ENCODE measurements at places on chromosomes 12 and 14. TPM values are rescaled to one million over a fixed set of nuclear protein-coding genes. Genes with fewer than 3 reads are reported as not detected.

DNA sequence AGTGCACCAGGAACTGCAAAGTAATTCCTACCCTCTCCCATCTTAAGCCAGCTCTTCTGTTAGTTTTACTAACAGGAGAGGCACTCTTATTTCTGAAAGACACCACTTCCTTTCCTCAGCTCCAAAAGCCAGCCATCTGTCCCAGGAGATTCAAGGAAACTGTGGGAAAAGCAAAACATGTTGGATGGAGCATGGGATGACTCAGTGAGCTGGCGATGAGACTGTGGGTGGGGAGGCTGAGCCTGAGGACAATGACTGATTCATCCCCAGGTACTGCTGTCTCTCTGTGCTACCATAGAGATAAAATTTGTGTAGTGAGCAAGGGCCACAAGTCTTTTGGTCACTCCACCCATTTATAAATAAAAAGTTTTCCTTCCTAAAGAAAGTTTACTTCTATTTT is 141.4 kb downstream of the MYRFL start:
- no peaks in the 10 kb centered on the region for H3K36me3 ChIP-seq
- DNase-seq: no peak
- H3K27ac ChIP-seq: no peak overlapping the region
- H3K4me1 ChIP-seq: no peaks in the 10 kb centered on the region
- no peaks in the 10 kb centered on the region for H3K27me3 ChIP-seq

The BEGAIN gene
- polyA plus RNA-seq: not detected

The RPGRIP1 gene
- polyA plus RNA-seq: not detected

DNA sequence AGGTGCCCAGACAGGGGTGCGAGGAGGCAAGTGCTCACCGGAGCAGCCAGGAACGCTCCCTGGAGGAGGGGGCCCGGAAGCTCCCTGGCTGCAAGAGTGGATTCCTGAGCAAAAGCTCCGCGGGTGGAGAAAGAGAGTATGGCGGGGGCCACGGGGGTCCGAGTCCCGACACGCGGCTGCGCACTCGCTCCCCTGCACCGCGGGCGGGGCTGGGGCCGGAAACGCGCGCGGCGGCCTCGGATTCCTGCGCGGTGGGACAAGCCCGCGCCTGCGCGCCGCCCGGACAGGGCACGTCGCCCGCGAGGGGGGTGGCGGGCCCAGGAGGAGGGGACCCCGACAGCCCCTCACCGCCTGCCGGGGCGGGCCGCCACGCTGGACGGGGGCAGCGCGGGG is 27.8 kb upstream of the GPR132 start:
- H3K4me3 ChIP-seq: no peak overlapping the region
- H3K36me3 ChIP-seq: no peaks in the 10 kb centered on the region
- H3K4me1 ChIP-seq: peaks cover 22% of the 10 kb centered on the region
- H3K27ac ChIP-seq: peak overlapping the region; percentile 66
- peak; percentile 47 for DNase-seq
- no peaks in the 10 kb centered on the region for H3K27me3 ChIP-seq

- DNase-seq: no peak
- H3K4me1 ChIP-seq: no peaks in the 10 kb centered on the region
- H3K27me3 ChIP-seq: peaks cover 2% of the 10 kb centered on the region
- H3K4me3 ChIP-seq: no peak overlapping the region
- H3K36me3 ChIP-seq: no peaks in the 10 kb centered on the region
Measured at GRCh38 chr12:24982250-24982649, 33.3 kb upstream of the BCAT1 start.

The AGAP2 gene
- 6.1 TPM for polyA plus RNA-seq

DNA sequence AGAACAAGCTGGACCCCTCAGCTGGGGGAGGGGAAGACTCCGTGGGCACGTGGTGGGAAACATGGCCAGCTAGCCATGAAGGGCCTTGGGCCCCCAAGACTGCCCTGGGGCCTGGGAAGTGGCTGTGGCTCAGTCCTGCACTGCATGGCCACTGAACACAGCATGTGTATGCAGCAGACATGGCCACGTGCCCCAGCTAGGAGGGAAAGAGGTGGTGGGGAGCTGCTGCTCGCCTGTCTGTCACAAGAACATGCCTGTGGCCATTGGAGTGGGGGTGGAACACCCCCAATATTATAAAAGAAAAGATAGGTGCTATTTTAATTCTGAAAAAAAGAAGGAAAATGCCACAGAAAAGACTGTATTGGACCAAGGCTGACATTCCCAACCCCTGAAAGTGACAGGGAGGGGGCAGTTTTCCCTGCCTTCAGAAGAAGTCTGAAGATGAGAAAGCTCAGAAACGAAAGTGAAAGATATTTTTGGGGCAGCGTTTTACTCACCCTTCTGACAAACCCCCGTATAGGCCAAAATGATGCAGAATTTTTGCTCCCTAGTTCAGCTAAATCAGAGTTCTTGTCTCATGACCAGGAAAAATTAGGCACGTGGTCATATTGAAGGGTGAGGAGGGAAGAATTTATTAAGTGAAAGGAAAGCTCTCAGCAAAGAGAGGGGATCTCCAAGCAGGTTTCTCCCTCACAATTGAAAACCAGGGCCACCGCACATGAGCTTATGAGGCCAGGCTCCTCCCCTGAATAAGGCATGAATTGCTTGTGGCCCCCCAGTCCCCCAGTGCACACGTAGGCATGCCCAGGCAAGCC is 35.2 kb upstream of the PCNX1 start:
- peak; percentile 73 for DNase-seq
- no peaks in the 10 kb centered on the region for H3K36me3 ChIP-seq
- H3K4me3 ChIP-seq: peak overlapping the region; percentile 88

The MYO1A gene
- polyA plus RNA-seq: not detected

DNA sequence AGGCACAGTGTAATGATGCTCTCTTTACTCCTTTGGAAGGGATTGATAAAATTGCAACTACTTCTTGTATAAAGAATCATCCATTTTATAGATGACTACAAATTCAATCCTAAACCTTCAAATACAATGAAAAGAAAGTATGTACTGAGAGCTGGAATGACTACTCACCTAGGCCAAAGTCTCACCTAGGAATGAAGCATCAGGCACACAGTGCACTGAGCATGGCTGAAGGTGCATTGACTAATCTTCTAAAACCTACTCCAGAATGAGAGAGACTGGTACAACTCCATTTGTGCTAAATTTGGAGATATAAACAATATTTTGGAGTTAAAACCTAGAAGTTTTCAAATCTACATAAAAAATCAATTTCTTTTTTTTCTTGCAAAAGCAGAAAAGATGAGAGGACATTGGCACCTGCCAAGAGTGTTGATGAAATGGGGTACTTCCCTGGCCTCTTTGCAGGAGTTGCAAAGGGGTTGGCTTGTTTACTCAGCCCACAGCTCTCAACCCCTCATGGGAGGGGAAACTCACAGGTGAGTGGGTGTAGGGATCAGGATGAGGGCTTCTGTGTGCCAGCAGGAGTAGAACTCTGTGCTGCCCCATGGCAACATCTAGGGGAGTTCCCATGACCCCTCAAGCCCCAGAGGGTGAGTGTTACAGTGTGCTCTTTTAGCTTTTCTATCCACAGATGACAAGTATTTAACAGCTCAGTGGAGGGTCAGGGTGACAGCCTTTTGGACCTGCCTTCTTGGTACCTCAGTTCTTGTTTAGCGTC is 31.3 kb downstream of the CLECL1 start:
- no peaks in the 10 kb centered on the region for H3K27me3 ChIP-seq
- peak overlapping the region; percentile 57 for H3K4me3 ChIP-seq
- no peak for DNase-seq
- peak overlapping the region; percentile 43 for H3K27ac ChIP-seq
- peaks cover 35% of the 10 kb centered on the region for H3K4me1 ChIP-seq

GRCh38 chr12:67415473-67415872 is 146.3 kb downstream of the CAND1 start:
- H3K36me3 ChIP-seq: no peaks in the 10 kb centered on the region
- H3K27ac ChIP-seq: no peak overlapping the region

The CCDC184 gene
- polyA plus RNA-seq: 0.24 TPM

The RIMBP2 gene
- not detected for polyA plus RNA-seq

- H3K27ac ChIP-seq: no peak overlapping the region
- no peaks in the 10 kb centered on the region for H3K4me1 ChIP-seq
- H3K4me3 ChIP-seq: no peak overlapping the region
- no peak for DNase-seq
- H3K27me3 ChIP-seq: no peaks in the 10 kb centered on the region
Measured at GRCh38 chr12:88469154-88469553, 111.1 kb downstream of the KITLG start.

The IPO8 gene
- 13.8 TPM for polyA plus RNA-seq

The HPD gene
- polyA plus RNA-seq: not detected

The CARMIL3 gene
- not detected for polyA plus RNA-seq

GRCh38 chr12:110256780-110257431 is 24.1 kb upstream of the ATP2A2 start:
- no peak for DNase-seq
- no peak overlapping the region for H3K27ac ChIP-seq
- no peaks in the 10 kb centered on the region for H3K36me3 ChIP-seq
- H3K4me3 ChIP-seq: no peak overlapping the region

The VRK1 gene
- 42.1 TPM for polyA plus RNA-seq

The TIMELESS gene
- polyA plus RNA-seq: 4.1 TPM

DNA sequence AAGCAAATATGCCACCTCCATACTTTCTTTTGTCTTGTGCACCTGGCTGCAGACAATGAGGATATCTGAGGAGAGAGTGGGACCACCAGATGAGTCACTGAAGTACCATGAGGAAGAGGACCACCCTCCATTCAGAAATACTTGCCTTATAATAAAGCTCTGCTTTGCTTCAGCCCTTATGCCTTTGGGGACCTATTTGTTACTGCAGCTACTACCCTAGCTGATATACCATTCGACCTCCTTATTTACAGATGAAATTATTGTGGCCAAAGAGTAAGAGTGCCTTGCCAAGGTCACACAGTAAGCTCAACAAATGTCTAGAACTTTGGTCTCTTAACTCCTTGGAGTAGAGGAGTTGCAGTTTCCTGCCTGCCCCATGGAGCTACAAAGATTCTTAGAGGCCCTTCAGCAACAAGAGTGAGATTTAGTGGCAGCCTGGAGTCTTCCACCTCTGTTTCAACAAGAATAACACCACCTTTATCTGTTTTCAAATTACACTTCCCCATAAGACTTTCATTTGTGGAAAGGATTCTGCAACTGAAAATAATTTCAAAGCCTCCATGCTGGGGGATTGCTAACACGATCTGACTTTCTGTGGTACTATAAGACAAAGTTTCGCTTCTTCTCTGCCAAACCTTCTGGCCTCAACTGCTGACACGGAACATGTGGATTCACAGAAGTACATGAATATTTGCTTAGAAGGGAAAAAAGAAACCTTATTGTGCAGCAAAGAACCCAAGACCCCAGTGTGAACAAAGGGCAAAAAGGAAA is 3.6 kb downstream of the CMKLR1 start:
- no peak for DNase-seq
- H3K4me1 ChIP-seq: peaks cover 23% of the 10 kb centered on the region
- no peaks in the 10 kb centered on the region for H3K36me3 ChIP-seq

GRCh38 chr12:132583411-132583710 is 27.0 kb downstream of the LRCOL1 start:
- H3K36me3 ChIP-seq: peaks cover 4% of the 10 kb centered on the region
- no peaks in the 10 kb centered on the region for H3K4me1 ChIP-seq
- H3K27ac ChIP-seq: no peak overlapping the region
- H3K4me3 ChIP-seq: no peak overlapping the region
- H3K27me3 ChIP-seq: no peaks in the 10 kb centered on the region
- DNase-seq: no peak

- H3K27ac ChIP-seq: no peak overlapping the region
- DNase-seq: no peak
- peaks cover 4% of the 10 kb centered on the region for H3K36me3 ChIP-seq
Measured at GRCh38 chr14:91019673-91020072, 40.8 kb downstream of the RPS6KA5 start.

- H3K27ac ChIP-seq: no peak overlapping the region
- H3K4me1 ChIP-seq: no peaks in the 10 kb centered on the region
- H3K4me3 ChIP-seq: no peak overlapping the region
- H3K27me3 ChIP-seq: no peaks in the 10 kb centered on the region
- no peak for DNase-seq
Measured at GRCh38 chr12:75366629-75367028, 24.3 kb upstream of the GLIPR1L2 start.

The ADAM21 gene
- polyA plus RNA-seq: not detected

The KRT71 gene
- not detected for polyA plus RNA-seq

DNA sequence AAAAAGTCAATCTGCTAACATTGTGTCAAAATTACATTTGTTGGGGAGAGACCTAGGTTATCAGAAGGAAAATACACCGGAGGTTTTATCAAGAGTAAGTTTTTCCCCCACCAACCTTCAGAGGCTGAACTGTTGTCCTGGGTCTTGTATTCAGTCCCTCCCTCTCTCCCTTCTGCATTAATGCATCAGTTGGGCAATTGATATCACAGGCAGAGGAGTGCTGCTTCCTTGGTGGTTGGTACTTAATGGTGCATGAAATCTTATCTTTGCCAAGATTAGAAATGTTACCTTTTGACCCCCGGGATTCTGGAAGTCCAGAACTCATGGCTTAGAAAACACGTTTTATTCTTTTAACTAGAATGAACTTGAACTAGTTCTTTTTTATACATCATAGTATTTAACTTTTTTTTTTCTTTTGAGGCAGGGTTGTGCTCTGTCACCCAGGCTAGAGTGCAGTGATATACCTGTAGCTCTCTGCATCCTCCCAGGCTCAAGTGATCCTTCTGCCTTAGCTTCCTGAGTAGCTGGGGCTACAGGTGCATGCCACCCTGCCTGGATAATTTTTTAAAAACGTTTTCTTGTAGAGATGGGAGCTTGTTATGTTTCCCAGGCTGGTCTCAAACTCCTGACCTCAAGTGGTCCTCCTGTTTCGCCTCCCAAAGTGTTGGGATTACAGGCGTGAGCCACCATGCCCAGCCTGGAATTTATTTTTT is 4.9 kb downstream of the PCBP2 start:
- peaks cover 85% of the 10 kb centered on the region for H3K36me3 ChIP-seq
- H3K4me3 ChIP-seq: no peak overlapping the region
- H3K27ac ChIP-seq: no peak overlapping the region
- no peaks in the 10 kb centered on the region for H3K27me3 ChIP-seq

The ALG10 gene
- 4.1 TPM for polyA plus RNA-seq

DNA sequence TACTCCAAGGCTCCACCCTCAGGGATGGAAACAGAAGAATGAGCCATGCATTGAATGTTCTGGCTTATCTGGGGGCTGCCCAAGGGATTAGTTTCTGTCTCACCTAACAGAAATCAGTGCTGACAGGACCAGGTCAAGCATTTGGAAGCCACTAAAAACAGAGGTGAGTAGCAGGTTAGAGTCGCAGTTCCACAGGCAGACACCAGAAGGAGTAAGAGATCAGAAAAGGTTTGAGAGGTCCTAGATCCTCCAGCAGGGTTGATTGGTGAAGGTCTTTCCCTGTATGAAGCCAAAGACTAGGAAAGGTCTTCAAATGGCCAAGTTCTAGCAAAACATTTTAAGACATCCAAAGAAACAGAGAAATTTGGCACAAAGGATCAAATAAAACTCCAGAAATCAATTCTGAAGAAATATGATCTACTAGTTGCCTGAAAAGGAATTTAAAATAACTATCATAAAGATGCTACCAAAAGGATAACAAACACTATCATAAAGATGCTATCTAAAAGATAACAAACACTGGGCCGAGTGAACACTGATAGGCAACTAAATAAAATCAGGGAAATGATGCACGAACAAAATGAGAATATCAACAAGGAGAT is 19.5 kb upstream of the TTC9 start:
- peak; percentile 64 for DNase-seq
- H3K4me1 ChIP-seq: no peaks in the 10 kb centered on the region
- H3K36me3 ChIP-seq: no peaks in the 10 kb centered on the region
- no peaks in the 10 kb centered on the region for H3K27me3 ChIP-seq
- H3K27ac ChIP-seq: no peak overlapping the region
- no peak overlapping the region for H3K4me3 ChIP-seq

GRCh38 chr12:129067491-129067890 is 214.2 kb downstream of the GLT1D1 start:
- no peaks in the 10 kb centered on the region for H3K27me3 ChIP-seq
- no peaks in the 10 kb centered on the region for H3K4me1 ChIP-seq
- no peak for DNase-seq

The NEDD8 gene
- polyA plus RNA-seq: 440 TPM

Measured in CD4-positive, CD25-positive, alpha-beta regulatory T cell (primary cell).